ENCODE measurements at places on chromosomes 3 and 15. TPM values are rescaled to one million over a fixed set of nuclear protein-coding genes. Genes with fewer than 3 reads are reported as not detected.

- DNase-seq, result no peak
Measured at GRCh38 chr3:139671863-139672646, 5.7 kb downstream of the NMNAT3 start.

DNA sequence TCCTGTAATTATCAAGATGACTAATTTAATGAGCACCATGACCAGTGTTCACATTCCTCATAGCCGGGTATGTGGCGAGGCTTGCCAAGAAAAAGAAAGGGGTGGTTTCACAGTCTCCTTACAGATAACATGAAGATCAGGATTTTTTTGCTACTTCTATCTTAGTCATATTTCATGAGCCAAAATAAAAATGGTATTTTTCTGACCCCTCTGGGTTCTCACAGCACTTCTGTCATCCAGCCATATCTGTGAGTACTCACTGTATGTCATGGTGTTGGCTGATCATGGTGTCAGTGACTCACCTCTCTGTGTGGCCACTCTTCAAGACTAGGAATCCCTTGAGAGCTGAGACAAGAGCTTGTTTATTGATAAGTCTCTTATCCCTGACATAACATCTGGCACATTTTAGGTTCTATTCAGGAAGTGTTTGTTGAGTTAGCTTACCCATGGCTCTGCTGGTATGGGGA, 130.5 kb upstream of the LMCD1 start:
- no peak for DNase-seq

DNA sequence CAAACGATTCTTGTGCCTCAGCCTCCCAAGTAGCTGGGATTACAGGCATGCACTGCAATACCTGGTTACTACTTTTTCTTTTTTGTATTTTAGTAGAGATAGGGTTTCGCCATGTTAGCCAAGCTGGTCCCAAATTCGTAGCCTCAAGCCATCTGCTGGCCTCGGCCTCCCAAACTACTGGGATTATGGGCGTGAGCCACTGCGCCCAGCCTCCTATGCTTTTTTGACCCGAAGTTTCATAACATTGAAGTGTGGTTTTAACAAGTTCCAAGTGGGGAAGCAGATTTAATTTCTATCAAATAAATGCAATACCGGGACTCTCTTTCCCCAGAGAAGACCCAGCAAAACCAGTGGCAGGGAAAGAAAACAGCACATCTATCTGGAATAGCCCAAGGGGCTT, 13.7 kb downstream of the SH3BP5 start:
- no peak for DNase-seq

The RHOA gene
- total RNA-seq, result 526 TPM

Measured in transverse colon (tissue), 4 donors.